Stimulated activated CD4-positive, alpha-beta T cell treated with anti-CD3 and anti-CD28 coated beads, TNF-alpha, amount 100 ng/mL, for 48 hours (primary cell): ENCODE measurements at places on chromosomes 3 and 15.

DNA sequence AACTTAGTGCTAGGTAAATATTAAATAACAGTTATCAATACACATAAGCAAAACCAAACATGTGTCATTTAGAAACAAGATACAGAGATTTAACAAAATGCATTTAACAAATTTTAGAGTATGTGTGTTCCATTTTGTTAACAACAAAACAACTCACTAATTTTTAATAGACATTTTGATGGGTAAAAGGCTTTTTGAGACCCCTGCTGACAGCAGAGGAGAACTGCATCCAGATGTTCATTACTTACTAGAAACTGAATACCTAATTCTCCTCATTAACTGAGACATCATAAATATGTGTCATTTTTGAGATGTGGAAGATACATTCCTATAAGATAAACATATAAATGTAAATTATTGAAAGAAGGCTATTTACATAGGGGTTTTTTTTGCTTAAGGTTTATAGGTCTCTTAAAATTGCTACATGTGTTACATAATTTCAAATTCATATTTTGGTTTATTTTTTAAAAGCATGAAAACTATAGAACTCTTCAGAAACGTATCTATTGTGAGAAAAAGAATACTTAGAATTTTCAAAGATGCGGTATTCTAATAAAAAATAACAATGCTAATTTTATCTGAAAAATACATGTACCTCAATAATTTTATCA lies 1009.8 kb downstream of the TUSC7 start:
- no peak for DNase-seq

DNA sequence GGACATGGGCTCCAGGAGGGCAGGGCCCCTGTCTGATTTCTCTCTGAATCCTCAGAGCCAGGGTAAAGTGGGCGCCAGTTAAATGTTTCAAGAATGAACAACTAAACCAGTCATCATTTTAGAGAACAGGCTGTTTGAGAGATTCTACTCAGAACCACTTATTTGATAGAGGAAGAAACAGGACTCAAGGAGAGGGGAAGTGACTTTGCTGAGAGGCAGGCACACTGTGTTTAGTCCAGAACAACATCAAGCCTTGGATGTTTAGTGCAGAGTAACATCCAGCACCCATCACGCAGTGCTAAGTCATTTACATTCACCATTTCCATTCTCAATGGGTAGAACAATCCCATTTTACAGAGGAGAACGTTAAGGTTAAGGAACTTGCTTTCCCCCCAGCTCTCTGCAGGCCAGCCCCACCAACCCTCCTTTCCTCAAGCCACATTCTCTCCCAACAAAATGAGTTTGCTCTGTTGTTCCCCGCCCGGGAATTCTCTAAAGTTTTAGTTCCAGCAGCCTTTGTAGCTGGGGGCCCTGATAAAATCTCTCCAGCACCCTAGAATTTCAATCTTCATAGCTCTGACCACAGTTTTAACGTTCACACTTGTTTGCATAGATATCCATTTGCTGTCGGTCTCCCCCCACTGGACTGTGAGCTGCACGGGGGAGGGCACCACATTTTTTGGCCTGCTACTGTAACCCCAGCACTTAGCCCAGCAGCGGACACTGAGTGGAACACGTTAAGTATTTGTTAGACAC lies 962 bp downstream of the NMNAT3 start:
- no peak for DNase-seq

GRCh38 chr3:126748701-126749546 lies 44.9 kb downstream of the CHCHD6 start:
- DNase-seq = no peak

DNA sequence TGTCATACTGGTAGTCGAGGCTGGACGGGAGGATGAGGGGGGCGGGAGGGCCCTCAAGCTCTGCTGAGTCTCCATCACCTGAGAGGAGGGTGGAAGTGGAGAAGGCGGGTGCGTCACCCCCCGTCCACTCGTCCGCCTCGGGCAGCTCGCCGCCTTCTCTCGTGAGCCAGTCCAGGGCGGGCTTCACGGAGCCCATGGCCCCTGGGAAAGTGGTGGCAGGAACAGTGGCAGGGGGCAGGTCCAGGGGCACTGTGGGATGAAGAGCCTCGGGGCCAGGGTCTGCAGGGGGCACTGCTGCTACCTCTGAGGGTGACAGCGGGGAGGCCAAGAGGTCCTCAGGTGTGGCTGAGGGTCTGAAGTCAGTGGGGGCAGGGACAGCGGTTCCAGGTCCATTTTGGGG lies 10.3 kb downstream of the PLXNB1 start:
- no peak for DNase-seq

DNA sequence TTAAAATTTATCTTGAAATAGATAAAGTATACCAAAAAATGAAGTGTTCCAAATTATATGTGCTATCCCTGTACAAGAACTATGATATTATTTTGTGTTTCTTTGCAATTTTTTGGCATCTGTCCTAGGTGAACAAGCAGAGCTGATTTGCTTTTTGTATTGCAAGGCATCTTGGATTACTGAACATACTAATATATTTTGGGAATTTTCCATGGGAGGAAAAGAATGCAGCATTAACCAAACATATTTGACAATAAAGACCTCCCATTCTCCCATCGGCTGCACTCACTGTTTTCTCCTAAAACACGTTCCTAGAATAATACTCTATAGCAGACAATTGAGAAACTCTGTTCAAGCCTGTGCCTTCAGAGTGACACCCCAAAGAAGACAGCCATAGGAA lies 265.1 kb upstream of the ALCAM start:
- no peak for DNase-seq

GRCh38 chr3:56484122-56484521 lies 15.9 kb upstream of the ERC2 start:
- DNase-seq = no peak
